NCI-H2107 (cell line): ENCODE measurements at places on chromosomes 2 and 18.

GRCh38 chr2:171864357-171864985, 29.6 kb downstream of the SLC25A12 start:
- no peak for DNase-seq

DNA sequence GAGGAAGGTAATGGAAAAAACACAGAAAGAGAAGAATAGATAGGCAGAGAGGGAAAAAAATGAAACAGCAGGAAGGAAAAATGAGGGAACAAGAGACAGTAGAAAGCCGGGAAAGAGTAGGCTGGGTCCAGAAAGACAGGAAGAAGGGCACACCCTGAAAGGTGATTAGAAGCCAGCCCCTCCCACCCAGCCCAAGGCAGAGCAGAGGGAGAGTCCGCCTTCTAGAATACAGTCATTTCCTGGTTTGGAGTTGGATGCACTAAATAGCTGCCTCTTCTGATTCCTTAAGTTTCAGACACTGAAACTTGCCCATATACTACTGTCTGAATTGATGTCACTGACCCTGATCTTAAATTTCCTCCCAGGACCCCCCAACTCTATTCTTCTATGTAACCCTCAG, 17.9 kb upstream of the DSG3 start:
- DNase-seq: no peak

GRCh38 chr18:74496508-74497323, 553 bp downstream of the CNDP2 start:
- no peak for DNase-seq

GRCh38 chr2:76977846-76978727, 544.1 kb downstream of the LRRTM4 start:
- DNase-seq: no peak

DNA sequence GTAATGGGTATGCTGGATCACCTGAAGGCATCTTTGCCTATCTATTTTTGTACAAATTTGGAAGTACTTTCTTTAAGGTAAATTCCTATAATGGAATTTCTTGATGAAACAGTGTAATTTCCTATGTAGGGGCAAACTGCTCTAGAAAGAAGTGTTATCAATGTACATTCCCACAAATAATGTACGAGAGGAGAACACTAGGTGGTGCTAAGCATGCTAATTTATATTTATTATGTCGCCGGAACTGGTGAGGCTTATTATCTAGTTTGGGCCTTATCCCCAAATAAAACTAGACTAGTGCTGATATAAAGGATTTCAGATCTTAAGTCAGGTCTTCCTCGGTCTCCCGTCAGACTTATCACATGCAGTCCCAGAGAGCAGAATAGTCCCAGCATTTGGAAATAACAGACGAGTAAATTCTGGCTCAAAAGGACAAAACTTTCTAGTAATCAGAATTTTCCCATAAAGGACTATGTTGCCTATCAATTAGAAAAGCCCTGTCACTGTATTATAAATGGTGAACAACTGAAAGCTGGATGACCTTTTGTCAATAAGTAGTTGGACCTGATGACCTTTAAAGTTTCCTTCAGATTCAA, 86.9 kb upstream of the RBBP8 start:
- no peak for DNase-seq

- no peak for DNase-seq
Measured at GRCh38 chr2:215358891-215359575, 47.2 kb downstream of the ATIC start.

DNA sequence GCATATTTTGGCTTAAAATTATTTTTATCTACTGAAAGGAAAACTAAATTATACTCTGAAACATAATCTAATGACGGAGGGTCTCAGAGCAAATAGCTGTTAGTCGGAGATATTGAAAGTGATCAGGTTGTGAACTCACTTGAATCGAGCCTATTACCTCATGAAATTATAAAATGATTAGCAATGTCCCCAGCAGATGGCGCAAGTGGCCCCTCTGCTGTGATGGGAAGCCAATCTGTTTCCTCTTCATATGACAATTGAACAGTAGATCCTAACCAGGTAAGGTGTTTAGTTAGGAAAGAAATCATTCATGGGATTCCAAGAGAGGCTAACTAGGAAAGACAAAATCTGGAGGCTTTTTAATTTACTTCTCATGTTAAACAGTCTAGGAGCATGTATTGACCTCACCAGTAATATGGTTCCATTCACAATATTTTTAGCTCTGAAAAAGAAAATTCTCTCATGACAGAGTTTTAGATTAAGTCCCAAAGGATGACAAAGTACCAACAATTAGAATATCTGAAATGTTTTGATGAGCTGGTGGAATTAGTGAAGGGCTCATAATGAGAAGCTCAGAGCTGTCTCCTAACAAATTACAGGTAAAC, 29.9 kb upstream of the MPPE1 start:
- DNase-seq: peak; percentile 27

- DNase-seq: no peak
Measured at GRCh38 chr2:41510108-41510507, 537.7 kb upstream of the PKDCC start.

DNA sequence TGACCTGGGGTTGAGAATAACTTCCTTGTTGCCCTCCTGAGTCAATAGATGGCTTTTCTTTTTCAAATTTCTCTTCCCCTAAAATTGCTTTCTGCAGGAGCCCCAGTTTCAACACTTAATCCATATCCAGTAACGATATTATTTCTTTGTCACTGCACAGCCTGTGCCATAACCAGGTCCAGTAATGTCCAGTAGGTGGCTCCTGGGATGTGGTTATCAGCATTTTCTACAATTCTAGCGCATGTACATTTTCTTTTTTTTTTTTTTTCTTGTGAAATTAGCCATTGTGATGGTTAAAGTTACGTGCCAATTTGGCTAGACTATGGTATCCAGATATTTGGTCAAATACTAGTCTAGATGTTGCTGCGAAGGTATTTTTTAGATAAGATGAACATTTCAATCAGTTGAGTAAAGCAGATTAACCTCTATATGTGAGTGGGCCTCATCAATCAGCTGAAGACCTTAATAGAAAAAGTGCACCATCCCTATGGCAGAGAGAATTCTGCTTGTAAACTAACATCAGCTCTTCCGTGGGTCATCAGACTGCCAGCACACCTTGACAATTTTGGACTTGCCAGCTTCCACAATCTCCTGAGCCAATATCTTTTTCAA, 72.9 kb upstream of the SCG2 start:
- DNase-seq: no peak

GRCh38 chr2:108988796-108989713, at the start of gene EDAR:
Gene EDAR (minus strand): TSS chr2:108989220. CDS start chr2:108931014, 58,206 bp downstream.
- no peak for DNase-seq

GRCh38 chr2:230254152-230254881, 28.8 kb downstream of the SP140 start:
- no peak for DNase-seq

DNA sequence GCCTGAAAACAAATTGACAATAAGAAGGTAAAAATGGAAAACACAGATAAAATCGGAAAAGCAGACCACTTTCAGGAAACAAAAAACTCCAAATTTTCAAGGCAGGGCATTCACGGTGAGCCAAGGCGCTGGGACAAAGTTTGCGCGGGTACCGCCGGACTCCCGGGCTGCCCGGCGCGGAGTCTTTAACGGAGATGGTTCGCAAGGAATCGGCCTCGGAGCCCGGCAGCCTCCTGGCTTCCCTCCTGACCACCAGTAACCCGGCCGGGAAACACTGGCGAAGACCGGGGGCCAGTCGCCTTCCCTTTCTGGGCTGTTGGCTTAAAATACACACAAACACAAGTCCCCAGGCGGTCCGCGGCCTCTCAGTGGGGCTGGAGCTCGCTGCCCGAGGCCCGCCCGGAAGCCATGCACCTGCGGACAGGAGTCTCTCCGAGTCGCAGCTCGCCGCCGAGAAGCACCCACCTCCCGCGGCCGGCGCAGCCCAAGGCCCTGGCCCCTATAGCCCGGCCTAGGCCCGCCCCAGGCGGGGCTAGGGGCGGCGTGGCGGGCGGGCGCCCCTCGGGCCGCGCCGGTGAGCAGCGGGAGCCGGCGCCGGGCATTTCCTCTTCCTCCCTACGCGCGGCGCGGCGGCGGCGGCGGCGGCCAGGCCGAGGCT, 622 bp upstream of the KCMF1 start:
- no peak for DNase-seq

DNA sequence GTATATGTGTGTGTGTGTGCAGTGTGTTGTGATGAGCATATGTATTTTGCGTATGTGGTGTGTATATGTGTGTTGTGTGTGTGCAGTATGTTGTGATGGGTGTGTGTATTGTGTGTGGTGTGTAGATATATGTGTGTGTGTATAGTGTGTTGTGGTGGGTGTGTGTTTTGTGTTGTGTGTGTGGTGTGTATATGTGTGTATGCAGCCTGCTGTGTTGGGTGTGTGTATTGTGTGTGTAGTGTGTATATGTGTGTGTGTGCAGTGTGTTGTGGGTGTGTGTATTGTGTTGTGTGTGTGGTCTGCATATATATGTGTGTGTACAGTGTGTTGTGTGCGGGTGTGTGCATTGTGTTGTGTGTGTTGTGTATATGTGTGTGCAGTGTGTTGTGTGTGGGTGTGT, 23.9 kb downstream of the ACKR3 start:
- no peak for DNase-seq

DNA sequence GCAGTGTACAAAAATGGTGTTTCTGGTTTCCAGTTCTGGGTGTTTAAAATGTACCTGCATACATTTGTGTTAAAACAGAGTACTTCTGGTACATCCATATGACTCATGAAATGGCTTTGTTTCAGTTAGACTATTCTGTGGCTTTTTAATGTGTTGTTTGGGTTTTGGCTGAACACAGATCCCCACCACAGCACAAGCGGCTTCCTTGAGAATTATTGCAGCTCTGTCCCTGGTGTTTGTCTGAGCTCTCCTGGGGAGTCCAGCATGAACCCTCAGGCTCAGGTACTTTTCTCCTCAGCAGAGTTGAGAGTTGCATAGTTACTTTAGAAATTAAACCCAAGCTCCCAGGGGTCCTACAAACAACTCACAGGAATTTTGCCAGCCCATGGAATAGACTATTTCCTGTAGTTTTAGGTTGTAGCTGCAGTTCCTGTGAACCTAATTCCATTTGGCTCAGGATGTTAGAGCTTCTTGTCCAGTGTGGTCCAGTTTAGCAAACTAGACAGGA, 64.8 kb upstream of the EML6 start:
- no peak for DNase-seq
